COR-L47 (cell line): ENCODE measurements at places on chromosomes 5 and 9.

DNA sequence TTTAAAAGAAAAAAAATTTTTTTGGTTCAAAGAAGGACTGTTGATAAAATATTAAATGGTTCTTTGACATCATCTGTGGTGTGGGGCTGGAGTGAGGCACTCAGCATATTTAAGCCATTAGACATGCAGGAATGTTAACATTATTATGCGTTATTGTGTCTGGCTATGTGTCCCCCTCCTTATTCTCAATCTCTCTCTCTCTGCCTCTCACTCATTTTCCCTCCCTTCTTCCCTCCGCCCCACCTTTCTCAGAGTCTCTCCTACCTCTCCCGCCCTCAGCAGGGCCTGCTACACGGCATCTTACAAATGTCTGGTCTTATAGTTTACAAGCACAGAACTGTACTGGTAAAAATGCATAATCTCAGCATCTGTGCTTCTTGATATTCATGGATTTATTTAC is 287.8 kb upstream of the TMEM161B start:
- no peak for DNase-seq

DNA sequence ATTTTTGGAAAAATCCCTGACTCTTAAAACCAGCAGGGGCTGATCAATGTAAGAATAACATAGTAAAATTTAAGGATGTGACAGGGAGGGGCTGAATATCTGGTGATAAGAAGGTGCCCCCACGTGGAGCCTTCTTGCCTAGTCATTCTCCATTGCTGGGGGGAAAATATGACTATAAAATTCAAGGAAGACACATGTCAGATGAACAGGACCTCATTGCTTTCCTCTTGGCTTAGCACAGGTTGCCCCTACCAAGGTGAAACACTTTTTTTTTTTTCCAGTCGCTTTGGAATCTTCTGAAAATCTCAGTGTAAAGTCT is 310.9 kb downstream of the EFNA5 start:
- DNase-seq, result no peak

GRCh38 chr5:176680226-176680563 is 32.9 kb downstream of the TSPAN17 start:
- no peak for DNase-seq

DNA sequence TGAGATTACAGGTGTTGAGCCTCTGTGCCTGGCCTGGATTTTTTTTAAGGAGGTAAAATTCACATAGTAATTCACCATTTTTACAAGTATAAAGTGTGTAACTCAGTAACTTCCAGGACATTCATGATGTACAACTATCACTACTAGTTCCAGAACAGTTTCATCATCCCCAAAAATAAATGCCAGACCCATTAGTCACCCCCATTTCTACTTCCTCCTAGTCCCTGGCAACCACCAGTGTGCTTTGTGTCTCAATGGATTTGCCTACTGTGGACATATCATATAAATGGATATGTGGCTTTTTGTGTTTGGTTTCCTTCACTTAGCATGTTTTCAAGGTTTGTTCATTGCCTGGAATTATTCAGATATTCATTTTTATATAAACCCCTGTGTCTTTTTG is 72.5 kb upstream of the PANK3 start:
- DNase-seq, result no peak
